ENCODE measurements at places on chromosomes 6 and 20.

- DNase-seq, result no peak
Measured at GRCh38 chr20:6882561-6883291, 115.2 kb downstream of the BMP2 start.

- DNase-seq, result no peak
Measured at GRCh38 chr6:50602292-50602691, 111.0 kb upstream of the TFAP2D start.

GRCh38 chr6:43506667-43507471 is 3.3 kb downstream of the LRRC73 start:
- peak; percentile 19 for DNase-seq

GRCh38 chr6:111195656-111196055 is 108.4 kb downstream of the SLC16A10 start:
- no peak for DNase-seq

Measured in DMS79 (cell line).